ENCODE measurements at places on chromosomes 2 and 18.

DNA sequence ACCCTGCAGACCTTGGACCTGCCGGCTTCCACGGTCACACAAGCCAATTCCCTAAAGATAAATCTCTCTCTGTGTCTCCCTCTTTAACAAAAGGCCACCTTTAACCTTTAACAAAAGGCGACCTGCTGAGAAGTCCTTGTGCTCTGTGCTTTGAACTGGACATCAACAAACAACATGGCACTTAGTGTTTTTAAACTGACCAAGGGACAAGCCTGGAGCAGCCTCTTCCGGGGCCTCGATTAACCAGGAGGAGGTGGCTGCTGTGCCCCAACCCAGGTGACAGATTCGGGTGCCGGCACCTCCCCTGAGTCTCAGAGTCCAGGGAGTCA, 135.3 kb downstream of the RTP5 start:
- no peak for DNase-seq

GRCh38 chr2:107025869-107026380, 140.0 kb upstream of the ST6GAL2 start:
- no peak for DNase-seq

DNA sequence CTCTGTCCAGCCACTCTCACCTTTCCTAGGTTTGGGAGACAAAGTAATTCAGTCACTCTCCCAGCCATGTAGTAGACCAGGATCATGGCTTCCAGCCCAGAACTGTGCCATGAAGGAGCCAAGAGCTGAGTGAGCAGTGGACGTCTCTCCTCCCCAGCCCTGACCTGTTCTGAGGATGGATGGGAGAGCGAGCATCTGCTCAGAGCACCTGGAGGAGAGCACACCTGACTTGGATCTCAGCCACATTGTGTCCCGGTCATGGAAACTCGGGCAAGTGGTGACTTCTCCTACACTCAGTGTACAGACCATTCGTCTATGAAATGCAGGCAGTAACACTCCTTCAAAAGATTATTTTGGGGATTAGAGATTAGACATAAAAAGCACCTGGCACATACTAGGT, 299.7 kb downstream of the TNS1 start:
- no peak for DNase-seq

GRCh38 chr2:136495636-136496035, 269.7 kb upstream of the THSD7B start:
- no peak for DNase-seq

DNA sequence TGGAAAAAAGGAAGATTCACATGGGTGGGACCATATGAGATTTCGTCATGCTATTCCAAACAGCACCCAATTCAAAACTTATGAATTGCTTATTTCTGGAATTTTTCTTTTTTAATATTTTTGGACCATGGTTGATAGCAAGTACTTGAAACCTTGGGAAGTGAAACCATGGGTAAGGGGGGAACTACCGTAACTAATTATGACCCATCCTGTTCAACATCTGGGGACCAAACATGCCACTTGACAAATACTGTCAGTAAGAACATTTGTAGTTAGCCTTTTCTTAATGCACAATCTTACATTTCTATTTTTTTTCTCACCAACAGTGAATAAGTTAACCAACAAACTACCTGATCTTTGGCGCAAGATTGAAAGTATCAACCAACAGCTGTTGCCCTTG, 105.7 kb upstream of the TTC39C start:
- DNase-seq, result no peak

GRCh38 chr2:25341011-25341727, 556 bp downstream of the DNMT3A start:
- peak; percentile 66 for DNase-seq

DNA sequence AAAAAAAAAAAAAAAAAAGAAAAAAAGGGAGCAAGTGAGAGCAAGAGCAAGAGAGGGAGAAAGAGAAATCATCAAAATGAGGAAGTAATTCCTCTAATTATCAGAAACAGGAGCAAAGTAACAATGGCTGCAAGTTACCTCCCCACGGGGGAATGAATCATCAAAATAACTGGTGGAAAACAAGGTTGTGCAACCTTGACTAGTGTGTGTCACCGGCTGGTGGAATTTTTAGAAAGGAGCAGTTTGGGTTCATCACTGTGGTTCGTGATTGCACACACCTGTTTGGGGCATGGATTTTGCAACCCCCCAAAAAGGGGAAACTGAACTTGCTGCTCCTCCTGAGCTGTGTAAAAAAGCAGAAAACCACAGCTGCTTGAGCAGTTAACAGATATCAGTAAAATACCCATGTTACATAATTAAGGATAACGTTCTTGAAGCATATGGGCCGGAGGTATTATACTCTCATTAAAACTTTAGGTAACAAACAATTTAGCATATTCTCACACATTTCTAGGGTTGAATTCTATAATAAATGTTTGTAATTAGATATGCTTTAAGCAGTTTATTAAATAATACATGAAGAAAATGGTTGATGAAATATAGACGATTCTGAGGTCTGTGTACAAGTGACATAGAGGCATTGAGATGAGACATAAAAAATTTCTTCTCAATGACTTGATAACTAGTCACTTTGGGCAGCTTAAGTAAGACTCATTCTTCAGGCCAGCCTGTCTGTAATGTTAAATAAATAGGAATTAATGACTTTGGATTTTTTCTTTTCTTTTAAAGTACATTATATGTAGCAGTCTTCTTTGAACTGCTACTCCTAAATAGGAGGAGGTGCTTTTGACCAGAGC, 184.2 kb upstream of the ZEB2 start:
- DNase-seq, result no peak

GRCh38 chr18:24877546-24877945, 417.1 kb downstream of the HRH4 start:
- no peak for DNase-seq

DNA sequence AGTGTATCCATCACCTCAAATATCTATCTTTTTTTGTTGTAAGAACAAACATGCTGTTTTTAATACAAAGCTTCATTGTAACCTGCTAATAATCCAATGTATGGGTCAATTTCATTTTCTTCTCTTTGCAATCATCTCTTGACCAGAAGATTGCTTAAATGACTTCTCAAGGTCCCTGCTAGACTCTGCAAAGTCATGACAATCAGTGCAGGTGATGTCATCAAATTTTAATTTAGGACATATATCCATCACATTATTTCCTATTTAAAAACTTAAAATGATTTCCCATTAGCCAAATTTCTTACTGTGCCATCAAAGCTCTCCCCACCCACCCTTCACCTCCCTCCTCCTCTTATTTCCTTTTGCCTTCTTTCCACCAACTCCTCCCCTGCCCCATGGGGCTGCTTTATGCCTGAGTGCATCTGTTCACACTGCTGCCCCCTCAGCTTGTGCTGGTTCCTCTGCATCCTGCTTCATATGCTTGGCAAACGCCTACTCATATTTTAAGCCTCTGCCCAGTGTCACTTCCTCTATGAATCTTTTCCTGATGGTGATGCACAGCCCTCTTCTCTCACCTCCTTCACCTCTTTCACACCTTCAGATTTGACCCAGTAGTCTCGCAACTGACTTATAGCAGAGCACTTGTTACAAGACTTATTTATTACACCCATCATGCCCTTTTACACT, 20.3 kb downstream of the PLEK start:
- no peak for DNase-seq

- DNase-seq, result no peak
Observed at GRCh38 chr2:74843433-74843832, 9.5 kb downstream of the HK2 start.

Measured in NCI-H1417 (cell line).